Activated CD8-positive, alpha-beta memory T cell treated with anti-CD3 and anti-CD28 coated beads, Interleukin-2, amount 10 ng/mL, durations not matched to agents 7 days and 5 days (primary cell): ENCODE measurements at places on chromosomes 3 and 15.

- no peak for DNase-seq
Observed at GRCh38 chr3:40255532-40255931, 54.0 kb upstream of the EIF1B start.

DNA sequence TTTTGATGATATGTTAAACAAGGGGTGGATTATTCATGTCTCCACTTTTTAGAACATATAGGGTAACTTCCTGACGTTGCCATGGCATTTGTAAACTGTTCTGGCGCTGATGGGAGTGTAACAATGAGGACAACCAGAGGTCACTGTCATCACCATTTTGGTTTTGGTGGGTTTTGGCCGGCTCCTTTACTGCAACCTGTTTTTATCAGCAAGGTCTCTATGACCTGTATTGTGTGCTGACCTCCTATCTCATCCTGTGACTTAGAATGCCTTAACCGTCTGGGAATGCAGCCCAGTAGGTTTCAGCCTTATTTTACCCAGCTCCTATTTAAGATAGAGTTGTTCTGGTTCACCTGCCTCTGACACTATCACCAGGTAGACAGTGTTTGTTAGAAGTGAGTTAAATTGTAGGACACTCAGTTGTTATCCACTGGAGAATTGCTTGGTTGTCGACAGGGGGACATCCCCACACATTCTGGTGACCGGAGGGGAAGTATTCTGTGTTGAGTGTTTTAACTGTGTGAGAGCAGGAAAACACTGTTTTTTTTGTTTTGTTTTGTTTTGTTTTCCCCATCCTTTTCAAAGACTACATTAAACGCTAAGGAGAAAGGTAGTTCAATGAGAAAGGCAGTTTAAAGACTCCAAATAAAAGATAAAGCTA lies 36.9 kb upstream of the SKIL start:
- DNase-seq: no peak

- no peak for DNase-seq
Observed at GRCh38 chr3:38599886-38600285, 49.6 kb downstream of the SCN5A start.

DNA sequence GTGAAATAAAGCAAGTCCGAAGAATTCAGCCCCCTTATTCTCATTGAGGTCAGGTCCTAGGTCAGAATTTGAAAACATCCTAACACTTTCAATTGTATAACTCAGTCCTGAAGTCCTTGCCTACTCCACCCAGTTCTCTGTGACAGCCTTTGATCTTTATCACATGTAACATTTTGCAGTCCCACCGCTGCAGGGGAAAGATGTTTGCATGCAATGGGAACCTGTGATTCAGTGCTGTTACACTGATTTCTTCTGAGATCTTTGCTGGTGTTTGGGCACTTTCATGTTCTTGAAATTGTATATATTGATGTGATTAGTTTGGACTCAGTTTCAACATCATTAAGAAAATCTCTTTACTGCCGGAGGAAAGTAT lies 18.0 kb upstream of the SECISBP2L start:
- DNase-seq: no peak

DNA sequence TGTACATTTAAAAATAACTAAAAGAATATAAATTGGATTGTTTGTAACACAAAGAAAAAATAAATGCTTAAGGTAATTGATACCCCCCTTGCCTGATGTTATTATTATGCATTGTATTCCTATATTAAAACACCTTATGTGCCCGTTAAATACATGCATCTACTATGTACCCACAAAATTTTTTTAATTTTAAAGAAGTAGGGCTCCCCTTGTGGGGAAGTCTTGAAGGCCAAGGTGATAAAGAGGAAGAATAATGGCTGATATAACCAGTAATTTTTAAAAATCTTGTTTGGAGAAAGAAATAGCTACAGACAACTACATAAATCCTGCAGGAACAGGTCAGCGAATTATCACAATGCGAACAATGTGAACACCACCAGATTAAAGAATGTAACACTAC lies 451.7 kb upstream of the ARHGEF26 start:
- DNase-seq: no peak

DNA sequence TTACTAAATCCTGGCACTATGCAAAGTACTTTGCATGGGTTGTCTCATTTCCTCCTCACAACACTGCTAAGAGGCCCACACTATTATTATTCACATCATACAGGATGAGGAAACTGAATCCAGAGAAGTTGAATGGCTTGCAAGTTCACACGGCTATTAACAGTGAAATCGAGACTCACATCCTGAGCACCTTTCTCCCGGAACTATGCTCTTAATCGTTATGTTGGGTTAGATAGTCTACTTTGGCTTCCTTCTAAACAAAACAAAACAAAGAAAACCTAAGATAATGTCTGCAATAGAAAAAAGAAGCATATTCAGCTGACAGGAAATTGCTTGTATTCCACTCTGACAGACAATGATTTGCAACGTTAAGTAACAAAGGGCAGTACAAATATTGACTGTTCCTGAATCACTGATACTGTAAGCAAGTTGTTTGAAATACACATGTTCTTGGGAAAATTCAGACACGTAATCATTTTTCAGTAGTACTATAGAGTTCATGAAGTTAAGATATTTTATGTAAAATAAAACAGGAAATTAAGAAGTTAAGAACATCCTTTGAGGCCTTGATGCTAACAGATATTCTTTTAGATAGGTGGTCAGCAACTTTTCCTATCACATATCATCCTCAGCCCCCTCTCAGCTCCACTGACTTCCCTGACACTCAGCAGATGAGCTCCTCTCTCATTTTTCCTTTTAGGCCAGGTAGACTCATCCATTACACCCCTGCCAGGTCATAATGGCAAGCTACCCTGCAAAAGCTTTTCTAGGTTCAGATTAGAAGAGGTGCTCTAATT lies 40.7 kb downstream of the C2CD4B start:
- no peak for DNase-seq

- DNase-seq: no peak
Observed at GRCh38 chr15:40349163-40349562, 1.7 kb upstream of the PHGR1 start.

DNA sequence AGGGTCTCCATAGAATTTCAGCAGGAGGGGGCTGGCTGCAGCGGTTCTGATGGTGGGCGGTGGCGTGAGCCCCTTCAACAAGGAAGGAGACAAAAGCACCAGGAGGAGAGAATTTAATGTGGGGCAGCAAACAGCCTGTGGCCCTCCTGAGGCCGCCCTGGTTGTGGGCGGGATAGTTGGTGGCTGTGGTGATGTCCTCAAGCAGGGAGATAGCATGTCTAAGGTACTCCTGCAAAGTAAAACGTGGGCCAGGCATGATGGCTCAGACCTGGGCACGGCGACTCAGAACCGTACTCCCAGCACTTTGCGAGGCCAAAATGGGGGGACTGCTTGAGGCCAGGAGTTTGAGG lies 94.0 kb downstream of the LRRK1 start:
- DNase-seq: peak; percentile 37

GRCh38 chr3:40914475-40914874 lies 284.8 kb upstream of the CTNNB1 start:
- no peak for DNase-seq

DNA sequence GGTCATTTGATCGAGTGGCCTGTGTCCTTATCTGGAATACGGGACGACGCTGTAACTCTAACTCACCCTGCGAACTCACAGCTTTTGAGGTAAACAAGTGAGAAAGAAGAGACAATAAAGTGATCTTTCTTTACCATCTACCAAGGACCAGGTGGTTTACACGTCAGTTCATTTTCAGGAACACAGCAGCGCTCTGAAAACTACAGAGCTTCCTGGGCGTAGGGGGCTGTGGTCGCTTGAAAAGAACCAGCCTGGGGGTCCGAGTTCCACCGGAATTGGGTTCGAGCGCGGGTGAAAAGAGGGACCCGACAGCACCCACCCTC lies 357 bp downstream of the KIAA1143 start:
- DNase-seq: no peak

- DNase-seq: no peak
Observed at GRCh38 chr15:35444557-35445204, 101.3 kb downstream of the DPH6 start.

DNA sequence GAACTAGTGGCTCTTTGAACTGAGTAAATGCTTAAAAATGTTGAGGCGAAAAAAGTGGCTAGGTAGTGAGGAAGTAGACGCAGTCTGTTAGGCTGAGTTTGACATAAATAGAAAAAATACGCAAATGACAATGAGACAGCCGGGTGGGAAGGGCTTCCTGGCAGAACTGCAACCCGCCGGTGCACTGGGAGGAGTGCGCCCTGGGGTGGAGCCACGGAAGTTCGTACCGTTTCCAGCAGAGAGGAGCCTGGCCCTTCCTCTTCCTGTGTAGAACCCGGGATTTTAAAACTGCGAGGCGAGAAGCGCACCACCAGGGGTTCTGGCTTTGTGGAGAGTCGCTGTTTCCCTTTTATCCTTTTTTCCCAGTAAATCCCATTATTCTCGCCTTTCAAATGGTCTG lies 602.6 kb downstream of the PYDC2 start:
- DNase-seq: no peak

- no peak for DNase-seq
Observed at GRCh38 chr3:186255703-186256331, 106.2 kb downstream of the DGKG start.

DNA sequence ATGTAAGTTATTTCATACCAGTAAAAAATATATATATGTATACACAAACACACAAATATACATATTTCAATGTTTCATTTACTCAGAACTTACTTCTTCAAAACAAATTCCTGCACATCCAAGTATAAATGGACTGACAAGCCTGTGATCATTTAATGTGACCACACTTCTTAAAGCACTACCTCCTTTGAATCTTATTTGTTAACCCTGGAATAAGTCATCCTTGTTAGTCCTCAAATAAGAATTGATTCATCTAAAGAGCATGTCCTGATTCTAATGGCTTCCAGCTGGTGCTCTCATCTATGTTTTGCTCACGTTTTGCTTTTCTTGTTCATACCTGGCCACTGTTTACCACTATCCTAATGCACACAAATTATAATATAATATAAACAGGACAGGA lies 103.9 kb upstream of the UBP1 start:
- no peak for DNase-seq

GRCh38 chr3:73499787-73500186 lies 125.0 kb downstream of the PDZRN3 start:
- no peak for DNase-seq

GRCh38 chr3:15601046-15601398 lies 347 bp downstream of the HACL1 start:
- no peak for DNase-seq

DNA sequence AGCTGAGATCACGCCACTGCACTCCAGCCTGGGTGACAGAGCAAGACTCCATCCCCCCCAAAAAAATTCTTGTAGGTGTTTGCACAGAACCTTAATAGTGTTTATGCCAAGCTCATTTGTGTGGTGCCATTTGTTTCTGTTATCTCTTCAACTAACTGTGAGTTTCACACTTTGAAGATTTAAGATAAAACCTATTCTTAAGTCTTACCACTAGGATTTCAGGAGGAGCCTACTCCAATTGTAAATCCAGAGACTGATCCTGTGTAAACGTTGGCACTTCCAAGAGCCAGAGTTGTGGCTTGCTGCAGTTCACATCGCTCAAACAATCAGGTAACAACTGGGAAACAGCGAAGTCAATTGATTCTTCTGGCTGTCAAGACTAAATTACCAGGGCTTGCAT lies 242.4 kb upstream of the SATB1 start:
- no peak for DNase-seq
